ENCODE measurements at places on chromosomes 13 and 19.

DNA sequence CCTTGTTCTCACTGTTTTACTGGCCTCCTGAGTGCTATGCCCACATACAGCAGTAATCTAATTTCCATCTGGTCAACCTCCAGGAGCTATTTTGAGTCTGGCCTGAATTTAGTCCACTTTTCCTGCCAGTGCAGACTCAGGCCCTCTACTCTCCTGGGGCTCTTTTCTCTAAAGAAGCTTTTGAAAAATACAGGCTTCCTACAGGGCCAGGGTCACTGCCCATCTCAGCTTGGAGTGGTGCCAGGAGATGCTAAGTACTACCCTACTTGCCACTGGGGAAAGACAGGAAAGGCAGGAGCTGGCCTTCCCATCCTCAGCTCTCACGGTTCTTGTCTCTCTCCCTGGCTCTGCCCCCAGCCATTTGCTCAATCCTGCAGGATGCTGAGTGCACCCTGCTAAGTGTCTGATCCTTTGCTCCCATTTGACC is 101.7 kb upstream of the SERP2 start:
- DNase-seq: no peak

DNA sequence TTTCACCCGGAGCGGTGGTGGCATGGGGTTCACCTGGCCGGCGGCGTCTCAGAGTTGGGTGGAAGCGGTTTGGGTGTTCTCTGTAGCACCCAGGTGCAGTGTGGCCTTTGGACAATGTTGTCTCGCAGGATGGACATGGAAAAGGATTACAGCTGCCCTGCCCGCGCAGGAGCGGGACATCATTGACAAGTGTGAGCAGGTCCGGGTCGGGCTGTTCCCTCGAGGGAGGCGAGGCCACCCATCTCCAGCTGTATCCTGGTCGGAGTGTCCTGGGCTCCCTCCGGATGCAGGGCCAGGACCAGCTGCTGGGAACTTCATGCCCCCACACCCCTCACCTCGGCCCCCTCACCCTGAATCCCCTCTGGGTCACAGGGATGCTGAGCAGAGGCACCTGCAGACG is 7.8 kb upstream of the ZNF14 start:
- DNase-seq: no peak

- DNase-seq: no peak
Observed at GRCh38 chr19:17338433-17339078, 1.2 kb downstream of the GTPBP3 start.

- no peak for DNase-seq
Observed at GRCh38 chr13:74073274-74073673, 60.9 kb downstream of the KLF12 start.

- peak; percentile 87 for DNase-seq
Observed at GRCh38 chr13:49802426-49802825, 9.9 kb upstream of the KPNA3 start.

GRCh38 chr13:112184261-112184660 is 117.3 kb downstream of the SOX1 start:
- no peak for DNase-seq

DNA sequence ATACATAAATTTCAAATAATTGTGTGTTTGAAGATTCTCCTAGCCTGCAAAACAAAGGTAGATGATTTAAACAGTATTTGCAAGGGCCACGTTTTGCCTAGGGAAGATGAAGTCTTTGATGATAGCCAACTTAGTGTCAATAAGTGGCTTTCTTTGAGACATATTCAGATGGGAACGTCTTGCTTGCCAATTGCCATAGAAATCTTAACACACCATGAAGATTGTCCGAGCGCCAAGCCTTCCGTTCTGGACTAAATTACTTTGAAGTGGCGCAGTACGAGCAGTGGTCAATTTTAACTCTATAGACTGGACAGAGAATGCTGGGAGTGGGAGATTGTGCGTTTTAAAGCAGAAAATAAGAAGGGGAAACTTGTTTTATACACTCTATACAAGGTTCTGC is 9.9 kb downstream of the ZIC5 start:
- no peak for DNase-seq
